ENCODE measurements at places on chromosomes 12 and 14.

DNA sequence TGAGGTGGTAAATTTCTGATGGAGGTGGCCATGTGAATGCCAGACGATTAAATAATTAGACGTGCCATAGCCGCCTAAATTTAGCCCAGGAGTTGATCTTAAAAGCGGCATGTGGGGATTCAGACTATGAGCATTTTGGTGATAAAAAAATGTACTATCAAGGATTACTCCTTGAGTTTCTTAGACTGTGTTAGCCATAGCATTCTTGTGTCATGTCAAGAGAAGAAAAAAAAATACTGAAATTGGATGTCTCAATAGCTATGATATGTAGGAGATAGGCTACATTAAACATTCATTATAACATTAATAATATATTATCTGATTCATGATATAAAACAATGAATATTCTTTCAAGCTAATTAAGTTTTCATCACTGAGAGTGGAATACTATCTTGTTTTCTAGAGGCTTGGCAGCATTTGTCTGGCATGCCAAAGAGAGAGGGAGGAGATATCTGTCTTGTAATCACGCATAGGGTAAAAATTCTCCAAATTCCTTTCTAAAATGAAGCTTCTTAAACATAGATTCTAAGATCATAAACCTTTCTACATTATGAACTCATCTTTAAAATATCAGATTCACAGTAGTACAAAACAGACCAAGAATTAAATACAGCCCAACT, 727.0 kb downstream of the C12orf50 start:
- no peak for DNase-seq

- DNase-seq: no peak
These were observed 14.9 kb upstream of the MCRS1 start for GRCh38 chr12:49582850-49583249.

DNA sequence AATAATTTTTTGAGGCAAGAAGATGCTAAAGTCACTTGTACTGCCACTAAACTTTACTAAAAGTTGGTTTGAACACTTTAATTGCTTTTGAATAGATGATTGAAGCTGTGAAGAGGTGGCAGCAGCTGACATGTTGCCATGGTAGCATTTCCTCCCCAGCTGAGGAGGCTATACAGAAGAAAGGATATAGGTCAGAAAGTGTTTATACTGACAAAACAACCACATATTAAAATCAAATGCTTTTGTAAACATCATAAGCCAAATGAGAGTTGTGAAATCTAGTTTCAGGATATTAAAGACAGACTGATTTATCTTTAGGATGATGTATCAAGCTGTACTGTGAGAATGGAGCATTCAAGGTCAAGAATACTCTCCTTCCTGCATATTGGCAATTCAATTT, 41.7 kb downstream of the TSPAN19 start:
- DNase-seq: no peak

- no peak for DNase-seq
These were observed 44.5 kb upstream of the SELPLG start for GRCh38 chr12:108678104-108678730.

DNA sequence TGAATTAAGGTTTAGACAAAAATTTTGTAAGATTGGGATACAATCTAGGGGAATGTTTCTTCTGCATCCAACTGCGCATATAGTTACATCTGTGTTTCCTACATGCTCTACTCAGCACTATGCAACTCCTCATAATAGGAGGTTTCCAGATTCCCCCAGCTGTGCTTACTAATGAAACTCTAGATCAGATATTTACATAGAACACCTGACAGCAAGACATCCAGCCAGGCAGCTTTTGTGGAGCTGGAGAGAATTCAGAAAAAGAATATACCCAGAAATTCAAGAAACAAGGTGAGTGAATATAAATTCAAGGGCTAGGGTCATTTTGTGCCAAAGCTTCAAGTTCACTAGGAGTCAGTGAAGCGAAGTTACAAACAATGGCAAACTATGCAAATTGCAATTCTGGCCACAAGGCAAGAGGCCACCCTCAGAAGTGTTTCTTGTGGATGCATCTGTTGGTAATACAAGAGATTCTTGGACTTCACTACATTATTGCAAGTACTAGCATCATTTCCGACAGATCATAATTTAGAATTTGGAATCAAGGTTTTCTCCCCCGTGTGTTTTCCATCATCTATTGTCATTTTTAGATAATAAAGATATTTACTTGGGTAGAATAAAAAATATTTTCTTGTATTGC, 341.2 kb upstream of the NAV3 start:
- DNase-seq: no peak

GRCh38 chr12:54042970-54043853, 10.4 kb downstream of the HOXC5 start:
- no peak for DNase-seq

DNA sequence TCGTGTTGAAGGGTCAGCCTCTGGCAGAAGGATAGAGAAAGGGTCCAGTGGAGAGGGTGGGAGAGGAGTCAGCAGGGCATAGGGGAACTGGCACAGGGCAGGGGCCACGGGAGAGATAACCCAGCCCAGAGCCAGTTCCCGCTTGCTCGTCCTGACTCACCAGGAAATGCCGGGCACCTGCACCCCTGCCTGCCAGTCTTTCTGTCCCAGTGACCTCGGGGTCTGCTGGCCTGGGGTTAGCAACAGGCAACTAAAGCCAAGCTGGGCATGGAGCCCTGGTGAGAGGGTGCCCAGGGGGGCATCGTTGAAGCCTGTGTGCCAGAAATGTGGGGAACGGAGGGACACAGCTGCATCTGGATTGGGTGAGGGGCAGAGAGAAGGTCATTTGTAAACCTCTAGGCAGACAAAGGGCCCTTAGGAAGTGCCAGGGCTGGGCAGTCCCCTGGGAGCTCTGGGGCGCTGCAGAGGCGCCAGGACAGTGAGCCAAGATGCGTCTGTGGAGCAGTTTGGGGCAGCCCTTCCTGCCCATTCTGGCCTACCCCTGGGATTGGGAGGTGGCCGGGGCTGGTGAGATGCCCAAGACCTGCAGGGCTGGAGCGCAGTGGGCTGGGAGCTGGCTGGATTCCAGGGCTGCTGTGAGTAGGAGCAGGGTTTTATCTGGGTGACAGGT, 5.5 kb downstream of the TNFAIP2 start:
- no peak for DNase-seq

DNA sequence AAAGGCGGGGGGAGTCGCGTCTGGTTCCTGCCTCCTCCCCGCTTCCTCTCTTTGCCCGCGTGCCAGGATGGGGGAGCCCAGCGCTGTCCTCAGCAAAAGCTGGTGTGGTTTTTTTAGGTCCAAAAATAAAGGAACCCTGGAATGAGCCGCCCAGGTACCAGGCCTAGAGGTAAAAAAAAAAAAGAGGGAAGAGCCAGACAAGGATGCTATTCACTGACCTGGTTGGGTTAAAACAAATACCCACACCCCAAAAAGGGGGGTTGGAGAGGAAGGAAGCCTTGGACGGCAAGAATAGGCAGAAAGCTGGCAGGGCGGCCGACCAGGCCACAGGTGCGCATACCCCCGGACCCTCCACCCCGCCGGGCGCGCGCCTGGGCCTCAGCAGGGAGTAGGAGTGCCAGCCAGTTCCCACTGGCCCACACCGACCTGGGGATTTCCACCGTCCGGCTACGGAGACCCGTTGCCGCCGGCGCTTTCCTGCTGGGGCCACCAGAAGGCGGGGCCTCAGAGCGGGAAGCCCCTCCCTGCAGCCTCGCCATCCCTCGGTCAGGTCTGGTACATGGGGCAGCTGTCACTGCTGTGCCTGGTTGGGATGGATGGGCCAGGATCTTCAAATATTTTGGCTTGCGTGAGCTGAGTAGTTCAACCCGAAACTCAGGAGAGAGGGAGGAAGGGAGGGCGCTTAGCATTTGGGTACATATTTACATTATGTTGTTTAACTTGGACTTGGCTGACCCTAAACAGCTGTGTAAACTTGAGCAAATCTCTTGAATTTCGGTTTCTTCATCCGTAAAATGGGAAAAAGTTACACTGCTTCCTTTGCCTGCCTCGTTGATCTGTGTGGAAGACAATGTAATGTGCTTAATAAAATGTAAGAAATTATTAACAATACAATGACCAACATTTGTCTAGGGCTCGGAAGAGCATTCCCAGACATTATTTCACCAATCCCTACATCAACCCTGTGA, 5.4 kb upstream of the IRF2BPL start:
- DNase-seq: no peak

GRCh38 chr14:101834800-101835547, 73.5 kb downstream of the PPP2R5C start:
- DNase-seq: no peak

GRCh38 chr14:54715811-54716210, 148.9 kb downstream of the SAMD4A start:
- no peak for DNase-seq

GRCh38 chr12:197347-197746, 16.6 kb downstream of the SLC6A12 start:
- no peak for DNase-seq

GRCh38 chr12:88035907-88036289, 6.7 kb upstream of the C12orf50 start:
- DNase-seq: no peak

- no peak for DNase-seq
These were observed 38.9 kb downstream of the FOXN3 start for GRCh38 chr14:89378119-89378518.

- no peak for DNase-seq
These were observed 37.7 kb downstream of the TSPAN19 start for GRCh38 chr12:84998341-84998740.

- no peak for DNase-seq
These were observed 39.3 kb downstream of the SLC25A47 start for GRCh38 chr14:100362311-100362927.

DNA sequence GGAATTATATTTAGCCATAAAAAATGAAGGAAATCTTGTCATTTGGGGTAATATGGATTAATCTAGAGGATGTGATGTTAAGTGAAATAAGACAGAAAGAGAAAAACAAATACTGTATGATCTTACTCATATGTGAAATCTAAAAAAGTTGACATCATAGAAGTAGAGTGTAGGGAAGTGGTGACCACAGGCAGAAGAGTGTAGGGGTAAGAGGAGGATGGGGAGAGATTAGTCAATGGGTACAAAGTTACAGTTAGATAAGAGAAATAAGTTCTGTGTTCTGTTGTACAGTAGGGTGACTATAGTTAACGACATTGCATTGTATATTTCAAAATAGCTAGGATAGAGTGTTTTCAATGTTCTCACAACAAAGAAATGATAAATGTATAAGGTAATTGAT, 87.0 kb downstream of the TSHR start:
- no peak for DNase-seq

DNA sequence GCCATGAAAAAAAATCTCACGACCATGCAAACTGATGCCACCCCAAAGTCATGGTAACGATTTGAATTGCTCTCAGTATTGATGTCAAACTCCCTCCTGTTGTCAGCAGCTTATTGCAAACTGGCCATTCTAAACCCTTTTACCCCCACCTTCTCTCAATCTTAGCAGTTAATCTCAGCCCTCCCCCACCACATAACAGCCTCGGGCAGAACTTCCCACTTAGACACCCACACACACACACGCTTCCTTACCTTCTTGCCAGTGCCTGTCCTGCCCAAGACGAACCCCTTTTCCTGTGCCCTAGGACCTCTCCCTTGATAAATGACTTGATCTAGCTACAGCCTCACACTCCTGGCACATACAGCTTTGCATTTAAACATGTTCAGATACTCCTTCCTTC, 56.6 kb downstream of the GPATCH2L start:
- DNase-seq: no peak

GRCh38 chr12:41334390-41334789, 146.3 kb downstream of the PDZRN4 start:
- no peak for DNase-seq

DNA sequence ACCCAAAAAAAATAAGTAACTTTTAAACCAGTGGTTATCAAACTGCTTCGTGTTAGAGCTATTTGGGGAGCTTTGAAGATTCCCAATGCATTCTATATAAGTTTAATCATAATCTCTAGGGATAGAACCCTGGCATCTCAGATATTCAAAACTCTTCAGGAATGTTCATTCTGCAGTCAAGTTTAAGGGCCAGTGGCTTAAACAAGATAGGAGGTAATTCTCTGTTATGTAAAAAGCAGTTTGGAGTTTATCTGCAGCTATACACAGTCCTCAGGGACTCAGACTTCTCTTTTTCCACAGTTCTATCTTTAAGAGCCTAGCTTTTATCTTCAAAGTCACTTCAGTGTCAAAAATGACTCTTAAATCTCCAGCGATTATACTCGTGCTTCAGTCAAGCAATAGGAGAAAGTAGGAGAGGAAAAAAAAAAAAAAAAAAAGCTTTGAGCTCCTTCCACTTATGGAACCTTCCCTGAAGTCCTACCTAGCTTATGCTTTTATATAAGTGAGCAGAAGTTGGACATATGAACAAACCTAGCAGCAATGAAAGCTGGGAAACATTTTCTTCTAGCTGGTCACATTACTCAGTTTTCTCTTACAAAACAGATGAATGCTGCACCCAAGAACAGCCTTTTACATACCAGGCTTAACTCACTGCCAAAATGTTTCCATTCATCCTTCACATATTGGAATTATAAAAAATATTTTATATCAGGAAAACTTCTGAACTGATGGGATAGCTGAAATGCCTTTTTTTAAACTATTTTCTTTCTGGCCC, 302.8 kb downstream of the FSCB start:
- no peak for DNase-seq

GRCh38 chr14:59009967-59010366, 178.5 kb upstream of the DAAM1 start:
- DNase-seq: no peak

DNA sequence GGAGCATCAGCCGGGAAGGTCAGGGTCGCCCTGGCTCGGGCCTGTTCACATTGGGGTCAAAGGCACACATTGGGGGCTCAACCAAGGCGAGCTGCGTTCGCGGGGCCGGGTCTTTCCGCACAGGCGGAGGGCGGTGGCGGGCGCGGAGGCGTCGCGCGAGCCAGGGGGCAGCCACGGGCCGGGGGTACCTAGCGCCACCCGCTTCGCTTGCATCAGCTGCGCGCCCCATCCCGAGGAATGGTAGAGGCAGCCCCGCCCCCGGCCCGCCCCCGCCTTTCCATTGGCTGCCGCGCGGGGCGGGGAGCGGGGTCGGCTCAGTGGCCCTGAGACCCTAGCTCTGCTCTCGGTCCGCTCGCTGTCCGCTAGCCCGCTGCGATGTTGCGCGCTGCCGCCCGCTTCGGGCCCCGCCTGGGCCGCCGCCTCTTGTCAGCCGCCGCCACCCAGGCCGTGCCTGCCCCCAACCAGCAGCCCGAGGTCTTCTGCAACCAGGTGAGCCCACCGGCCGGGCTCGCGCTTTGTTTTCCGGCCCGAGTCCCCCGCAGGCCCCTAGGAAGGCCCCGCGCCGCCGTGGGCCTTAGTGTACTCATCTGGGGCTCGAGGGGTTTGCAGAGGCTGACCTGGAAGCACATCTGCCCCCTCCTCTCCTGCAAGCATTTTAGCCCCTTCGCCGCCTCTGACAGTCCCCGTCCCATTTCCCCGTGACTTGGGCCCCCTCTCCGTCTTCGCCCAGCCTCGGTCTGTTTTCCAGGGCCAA, at the start of gene ALDH2:
Gene ALDH2 (plus strand): TSS at position 326 of the 754 bp plus-strand sequence. CDS start 50 bp downstream, at position 376.
- no peak for DNase-seq

GRCh38 chr14:106248321-106249192, 722.2 kb downstream of the TMEM121 start:
- no peak for DNase-seq

GRCh38 chr12:124949779-124950728, 35.6 kb upstream of the UBC start:
- DNase-seq: no peak

GRCh38 chr14:97253756-97254155, 456.6 kb downstream of the VRK1 start:
- DNase-seq: no peak
